Ammon's horn (tissue), 1 donor: ENCODE measurements at places on chromosomes 1 and 21.

GRCh38 chr1:161921990-161922389, 101.7 kb downstream of the OLFML2B start:
- no peak for DNase-seq

GRCh38 chr1:45772971-45773370, 22.5 kb upstream of the IPP start:
- no peak for DNase-seq

- DNase-seq, result no peak
Observed at GRCh38 chr1:220575718-220576497, 48.0 kb downstream of the MARK1 start.

DNA sequence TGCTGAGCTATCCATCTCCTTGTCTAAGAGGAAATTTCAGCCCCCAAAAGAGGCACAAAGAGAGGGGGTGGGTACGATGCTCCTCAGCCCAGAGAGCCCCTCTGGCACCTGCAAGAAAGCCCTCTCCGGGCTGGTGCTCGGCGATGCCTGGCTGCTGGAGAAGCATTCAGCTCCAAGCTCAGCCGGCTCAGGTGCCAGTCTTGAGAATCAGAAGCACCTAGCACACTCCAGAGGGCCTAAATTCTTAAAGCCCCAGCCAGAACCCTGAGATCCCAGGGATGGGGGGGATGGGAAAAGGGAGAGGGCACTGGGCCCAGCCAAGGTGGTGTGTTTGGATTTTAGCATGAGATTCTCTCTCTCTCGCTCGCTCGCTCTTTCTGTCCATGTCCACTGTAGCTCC, 2.9 kb downstream of the GRIK3 start:
- no peak for DNase-seq
